ENCODE measurements at places on chromosomes 3 and 15.

DNA sequence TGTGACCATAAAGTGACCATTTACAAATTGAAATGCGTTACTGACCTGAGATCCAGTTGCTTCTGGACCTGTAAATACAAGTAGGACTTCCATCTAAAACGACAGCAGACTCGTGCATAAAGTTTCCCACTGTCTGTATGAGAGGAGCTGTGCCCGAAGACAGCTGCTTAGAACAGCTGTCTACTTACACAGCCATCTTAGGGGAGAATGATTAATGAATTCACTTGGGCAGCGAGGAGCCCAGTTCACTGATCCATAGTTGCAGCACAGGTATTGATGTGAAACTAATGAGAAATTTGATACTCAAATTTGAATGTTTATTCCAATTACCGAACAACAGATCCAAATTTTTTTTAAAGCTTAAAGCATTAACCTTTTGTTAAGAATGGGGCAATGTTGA is 748.1 kb downstream of the NR2F2 start:
- DNase-seq, result no peak

GRCh38 chr3:190983875-190984274 is 121.4 kb upstream of the GMNC start:
- DNase-seq, result no peak

DNA sequence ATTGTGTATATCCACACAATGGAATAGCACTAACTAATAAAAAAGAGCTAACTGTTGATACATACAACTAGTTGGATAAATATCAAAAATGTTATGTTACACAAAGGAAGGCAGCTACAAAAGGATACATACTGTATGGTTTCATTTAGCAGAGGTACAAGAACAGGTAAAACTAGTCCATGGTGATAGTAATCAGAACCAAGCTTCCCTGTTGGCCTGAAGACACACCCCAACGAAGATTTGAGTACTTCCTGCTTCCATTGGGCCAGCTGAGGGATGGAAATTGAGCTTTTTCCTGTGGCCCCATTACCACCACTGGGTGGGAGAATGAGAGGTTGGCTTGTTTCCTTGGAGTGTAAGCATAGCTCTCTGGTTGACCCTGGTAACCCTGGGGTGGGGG is 117.3 kb upstream of the CADPS start:
- no peak for DNase-seq

DNA sequence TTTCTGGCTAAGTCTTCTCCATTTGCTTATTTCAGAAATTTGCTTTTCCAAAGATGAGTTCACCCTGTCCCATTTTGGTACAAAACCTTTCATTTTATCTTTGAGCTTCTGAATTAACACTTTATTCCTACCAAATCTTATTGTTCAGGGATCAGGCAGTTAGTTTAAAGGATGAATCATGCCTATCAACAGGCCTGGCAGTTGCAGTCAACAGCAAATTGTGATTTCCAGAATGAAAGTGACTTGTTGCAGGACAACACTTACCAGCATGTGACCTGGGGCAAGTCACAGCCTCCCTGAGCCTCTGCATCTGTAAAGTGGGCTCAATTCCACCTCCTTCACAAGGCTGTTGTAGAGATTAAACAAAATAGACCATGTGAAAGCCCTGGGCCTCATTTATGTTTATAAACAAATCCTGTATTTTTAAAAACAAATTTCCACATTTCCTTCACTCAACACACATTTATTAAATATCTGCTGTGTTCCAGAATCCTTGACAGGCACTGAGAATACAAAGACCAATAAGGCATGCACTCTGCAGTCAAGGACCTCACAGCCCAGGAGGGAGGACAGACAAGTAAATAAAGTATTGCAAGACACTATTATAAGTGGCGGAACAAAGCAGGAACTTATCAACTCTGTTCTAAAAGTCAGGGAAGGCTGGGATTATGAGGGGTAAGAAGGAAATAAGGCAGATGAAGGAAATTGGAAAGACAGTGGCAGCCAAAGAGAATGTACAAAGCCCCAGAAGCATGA is 359.1 kb upstream of the IL12A start:
- no peak for DNase-seq

DNA sequence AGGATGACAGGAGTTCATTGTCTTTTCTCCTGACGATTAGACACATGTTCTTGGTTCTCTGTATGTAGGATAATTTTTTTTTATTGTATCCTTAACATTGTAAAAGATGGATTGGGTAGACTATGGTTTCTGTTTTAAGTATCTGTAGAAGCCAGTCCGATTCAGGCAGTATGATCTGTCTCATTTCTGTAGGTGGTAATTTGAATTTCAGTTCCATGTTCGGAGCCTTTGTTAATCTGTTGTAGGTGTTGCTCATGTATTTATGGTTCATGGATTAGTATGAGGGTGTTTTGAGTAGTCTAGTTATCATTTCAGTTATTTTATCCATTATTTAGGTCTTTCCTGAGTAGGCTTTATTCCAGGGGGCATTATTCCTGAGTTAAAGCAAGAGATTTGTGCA is 32.4 kb upstream of the MME start:
- no peak for DNase-seq

GRCh38 chr3:37135561-37135960 is 38.8 kb downstream of the LRRFIP2 start:
- DNase-seq, result no peak

- no peak for DNase-seq
These were observed 57.2 kb upstream of the ST8SIA2 start for GRCh38 chr15:92336419-92336987.
